Naive thymus-derived CD4-positive, alpha-beta T cell (primary cell): ENCODE measurements at places on chromosomes 3 and 15. TPM values are rescaled to one million over a fixed set of nuclear protein-coding genes. Genes with fewer than 3 reads are reported as not detected.

The CSNK1G1 gene
- total RNA-seq = 26.5 TPM

The SLC27A2 gene
- total RNA-seq = 0.61 TPM

The GRK7 gene
- total RNA-seq = 0.14 TPM

GRCh38 chr15:57146506-57147201 is 228.2 kb downstream of the TCF12 start:
- no peak overlapping the region for H3K27ac ChIP-seq
- H3K36me3 ChIP-seq = no peaks in the 10 kb centered on the region
- no peak overlapping the region for H3K4me3 ChIP-seq
- no peaks in the 10 kb centered on the region for H3K27me3 ChIP-seq
- peak; percentile 15 for DNase-seq

- no peak overlapping the region for H3K4me3 ChIP-seq
- H3K36me3 ChIP-seq = no peaks in the 10 kb centered on the region
- no peak overlapping the region for H3K27ac ChIP-seq
- no peaks in the 10 kb centered on the region for H3K27me3 ChIP-seq
- no peaks in the 10 kb centered on the region for H3K4me1 ChIP-seq
Observed at GRCh38 chr15:49814709-49815108, 193.9 kb downstream of the DTWD1 start.

GRCh38 chr3:123883701-123884202 is 380 bp downstream of the MYLK start:
- DNase-seq = no peak
- no peaks in the 10 kb centered on the region for H3K4me1 ChIP-seq
- H3K27ac ChIP-seq = no peak overlapping the region
- no peaks in the 10 kb centered on the region for H3K36me3 ChIP-seq

DNA sequence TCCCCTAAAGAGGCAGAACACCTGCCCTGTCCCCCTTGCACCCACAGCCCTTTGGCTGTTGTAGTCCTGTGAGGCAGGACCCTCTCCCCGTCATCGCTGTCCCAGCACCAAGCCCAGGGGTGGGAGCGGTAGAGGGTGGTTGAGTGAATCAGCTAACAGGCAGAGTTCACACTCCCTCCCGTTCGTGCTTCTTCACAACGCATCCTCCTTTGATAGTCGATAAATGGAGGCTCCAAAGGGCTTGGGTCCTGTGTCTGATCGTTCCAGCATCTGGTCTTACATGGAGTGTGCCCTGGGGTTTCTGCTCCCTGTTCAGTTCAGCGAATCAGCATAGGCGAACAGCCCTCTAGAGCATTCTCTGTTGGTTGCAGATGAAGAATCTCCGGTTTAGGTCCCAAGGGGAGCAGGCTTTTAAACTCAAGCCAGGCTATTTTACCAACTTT is 820 bp upstream of the HMCES start:
- H3K36me3 ChIP-seq = peaks cover 8% of the 10 kb centered on the region
- H3K27me3 ChIP-seq = no peaks in the 10 kb centered on the region
- H3K27ac ChIP-seq = peak overlapping the region; percentile 99
- no peak for DNase-seq

- DNase-seq = no peak
- no peaks in the 10 kb centered on the region for H3K4me1 ChIP-seq
- H3K27me3 ChIP-seq = no peaks in the 10 kb centered on the region
- H3K36me3 ChIP-seq = no peaks in the 10 kb centered on the region
- H3K4me3 ChIP-seq = no peak overlapping the region
Observed at GRCh38 chr15:81398910-81399551, 25.0 kb upstream of the TMC3 start.

- no peaks in the 10 kb centered on the region for H3K36me3 ChIP-seq
- no peaks in the 10 kb centered on the region for H3K27me3 ChIP-seq
Observed at GRCh38 chr3:114290911-114291901, 2.6 kb upstream of the TIGIT start.

- no peaks in the 10 kb centered on the region for H3K36me3 ChIP-seq
- no peaks in the 10 kb centered on the region for H3K4me1 ChIP-seq
- no peak overlapping the region for H3K4me3 ChIP-seq
- DNase-seq = no peak
Observed at GRCh38 chr3:32481791-32482631, 20.6 kb downstream of the CMTM6 start.
